ENCODE measurements at places on chromosomes 1 and 21. TPM values are rescaled to one million over a fixed set of nuclear protein-coding genes. Genes with fewer than 3 reads are reported as not detected.

- no peak for DNase-seq
These were observed 18.2 kb upstream of the ARF1 start for GRCh38 chr1:228064296-228064695.

DNA sequence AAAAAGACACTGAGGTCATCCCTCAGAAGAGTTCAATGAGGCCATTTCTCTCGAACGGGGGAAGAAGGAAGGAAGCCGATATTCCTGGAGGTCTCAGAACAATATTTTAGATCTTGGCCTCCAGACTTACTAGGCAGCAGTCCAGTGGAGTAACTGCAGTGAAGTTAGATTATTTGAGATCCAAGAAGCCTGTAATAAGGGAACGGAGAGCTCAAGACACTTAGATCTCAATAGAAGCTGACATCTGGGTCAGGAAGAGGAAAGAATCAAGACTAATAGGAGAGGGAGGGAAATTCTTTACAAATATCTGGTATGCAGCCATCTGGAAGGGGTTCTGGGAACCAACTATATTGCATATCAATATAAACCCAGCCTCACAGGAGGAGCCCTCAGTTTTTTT lies 13.6 kb upstream of the ENAH start:
- DNase-seq: no peak

GJA5 gene
- not detected for total RNA-seq

- no peak for DNase-seq
These were observed 73.9 kb downstream of the NENF start for GRCh38 chr1:212506666-212507065.

- DNase-seq: peak; percentile 51
These were observed 147.5 kb upstream of the SPATA6 start for GRCh38 chr1:48619539-48619938.

FAM72D gene
- total RNA-seq: 8.4 TPM
